ENCODE measurements at places on chromosomes 12 and 14. TPM values are rescaled to one million over a fixed set of nuclear protein-coding genes. Genes with fewer than 3 reads are reported as not detected.

The MRPS35 gene
- 96.2 TPM for total RNA-seq

The HHIPL1 gene
- 3.4 TPM for total RNA-seq

The SLC5A8 gene
- not detected for total RNA-seq

The NEUROD4 gene
- not detected for total RNA-seq

The GLIPR1L1 gene
- total RNA-seq = 12.8 TPM

The TAS2R9 gene
- total RNA-seq = not detected

The CAND1 gene
- 134 TPM for total RNA-seq

The KRT81 gene
- total RNA-seq = not detected

The TSHR gene
- total RNA-seq = not detected

The CLEC1B gene
- total RNA-seq = not detected

DNA sequence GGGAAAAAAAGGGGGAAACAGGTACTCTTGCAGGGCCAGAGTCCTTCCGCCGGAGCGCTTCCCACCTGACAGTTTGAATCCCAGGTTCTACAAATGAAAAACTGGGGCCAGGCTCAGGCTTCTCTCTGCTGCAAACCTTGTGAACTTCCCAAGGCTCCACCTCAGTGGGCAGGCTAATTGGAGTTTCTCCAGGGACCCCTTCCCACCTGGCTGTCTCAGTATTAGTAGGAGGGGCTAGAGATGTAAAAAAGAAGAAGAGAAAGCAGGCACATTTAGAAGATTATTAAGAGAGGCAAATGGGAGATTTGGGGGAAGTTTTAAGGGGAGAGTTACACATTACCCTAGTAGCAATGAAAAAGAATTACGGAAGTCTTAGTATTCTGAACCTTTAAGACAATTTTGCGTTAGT, 20.0 kb upstream of the CLEC2D start:
- peak; percentile 20 for DNase-seq

DNA sequence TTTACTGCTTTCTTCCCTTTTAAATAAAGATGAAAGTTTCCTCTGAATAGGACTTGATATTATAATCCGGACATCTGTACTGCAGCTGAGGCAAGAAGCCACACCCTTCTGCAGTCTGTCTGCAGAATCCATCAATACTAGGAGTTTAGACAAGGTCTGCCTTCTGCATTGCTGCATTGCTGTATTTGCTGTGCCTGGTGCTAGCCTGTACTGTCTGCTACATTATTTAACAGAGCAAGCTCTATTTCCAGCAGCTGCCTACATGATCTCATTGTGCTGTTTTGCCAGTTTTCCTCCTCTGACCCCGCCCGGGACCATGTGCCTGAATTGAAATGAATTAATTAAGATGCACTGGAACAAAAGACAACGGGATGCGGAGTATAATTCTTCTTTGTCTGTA, 1.7 kb downstream of the TUBA1A start:
- no peak for DNase-seq

DNA sequence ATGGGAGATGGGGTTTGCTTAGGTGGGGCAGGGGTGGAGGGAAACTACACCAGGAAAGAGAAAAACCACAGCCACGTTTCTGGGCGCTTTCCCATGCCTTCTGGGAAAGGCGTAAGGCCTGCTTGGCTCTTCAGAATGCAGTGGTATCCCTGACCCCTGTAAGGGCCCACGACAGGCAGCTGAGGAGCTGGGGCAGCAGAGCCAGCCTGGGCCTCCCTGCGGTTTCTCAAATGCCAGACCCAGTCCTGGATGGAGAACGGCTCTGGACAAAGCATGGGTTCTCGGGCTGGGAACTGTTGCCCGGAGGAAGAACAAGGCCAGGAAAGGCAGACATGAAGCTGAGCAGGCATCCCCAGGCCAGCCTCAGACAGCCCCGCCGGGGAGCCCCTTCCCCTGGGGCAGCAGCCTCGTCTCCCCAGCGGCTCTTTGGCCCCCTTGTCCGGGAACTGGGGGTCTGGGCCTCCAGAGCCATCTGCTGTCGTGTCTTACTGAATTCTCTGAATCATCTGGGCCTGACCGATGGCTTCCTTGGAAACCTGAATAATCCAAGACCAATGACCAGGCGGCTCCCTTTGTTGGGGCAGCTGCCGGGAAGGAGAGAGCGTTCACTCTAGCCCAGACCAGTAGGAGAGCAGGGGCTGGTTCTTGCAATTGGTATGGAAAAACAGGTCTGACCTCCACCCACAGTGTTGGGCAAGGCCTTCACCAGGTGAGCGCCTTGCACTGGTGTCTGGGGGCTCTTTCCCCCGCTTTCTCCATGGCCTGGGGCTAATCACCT, 64.0 kb upstream of the RIN3 start:
- no peak for DNase-seq

DNA sequence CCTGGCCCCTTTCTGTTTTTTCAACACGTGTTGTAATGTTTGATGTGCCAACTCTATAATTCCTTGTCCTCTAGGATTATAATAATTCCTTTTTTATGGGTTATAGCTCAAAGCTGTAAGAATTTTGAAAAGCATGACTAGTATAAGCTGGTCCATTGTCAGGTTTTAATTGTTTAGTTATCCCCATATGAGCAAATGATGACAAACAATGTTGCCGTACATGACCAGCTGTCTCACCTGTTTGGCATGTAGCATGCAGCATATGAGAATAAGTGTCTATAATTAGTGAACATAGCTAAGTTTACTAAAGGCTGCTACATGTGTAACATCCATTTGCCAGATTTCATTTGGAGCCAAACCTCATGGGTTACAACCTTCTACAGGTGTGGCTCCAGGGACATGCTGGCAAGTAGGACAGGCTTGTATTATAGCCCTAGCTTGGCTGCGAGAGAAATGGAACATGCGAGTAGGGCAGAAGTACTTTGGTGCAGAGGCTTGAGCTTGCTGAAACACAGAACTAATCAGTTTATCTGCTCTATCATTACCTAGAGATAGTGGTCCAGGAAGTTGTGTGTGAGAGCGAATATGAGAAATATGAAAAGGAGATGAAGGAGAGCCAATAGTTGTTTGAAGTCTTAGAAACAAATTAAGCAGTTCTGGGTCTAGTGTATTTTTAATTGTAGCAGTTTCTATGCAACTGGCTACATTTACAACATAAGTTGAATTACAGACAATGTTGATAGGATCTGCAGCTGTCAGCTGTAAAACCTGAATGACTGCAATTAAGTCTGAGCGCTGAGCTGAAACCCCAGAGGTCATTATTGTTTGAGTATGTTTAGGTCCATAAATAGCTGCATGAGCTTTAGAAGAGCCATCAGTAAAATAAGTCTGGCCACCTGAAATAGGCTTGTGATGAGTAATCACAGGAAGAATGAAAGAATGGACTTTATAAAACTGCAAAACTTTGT, 22.6 kb upstream of the MAPKAPK5 start:
- no peak for DNase-seq

DNA sequence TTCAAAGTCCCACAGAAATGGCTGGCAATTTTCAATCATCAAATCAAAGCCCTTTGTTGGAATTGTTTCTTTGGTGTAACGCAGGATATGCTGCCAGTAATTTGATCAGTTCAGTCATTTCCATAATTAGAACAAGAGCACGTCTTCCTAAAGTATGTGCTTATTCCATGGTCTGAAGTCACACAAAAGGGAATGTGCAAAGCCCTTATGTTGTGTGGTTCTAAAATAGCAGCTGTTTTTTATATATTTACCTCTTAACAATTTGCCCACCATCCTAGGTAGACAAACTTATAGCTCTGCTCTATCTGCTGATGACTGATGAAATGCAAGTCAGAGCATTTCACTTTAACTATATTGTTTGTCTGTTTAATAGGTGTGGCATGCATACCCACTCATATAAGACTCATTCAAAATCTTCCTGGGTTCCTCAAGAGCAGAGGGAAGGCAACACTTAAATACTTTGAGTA, 176.1 kb upstream of the SLC38A2 start:
- no peak for DNase-seq

DNA sequence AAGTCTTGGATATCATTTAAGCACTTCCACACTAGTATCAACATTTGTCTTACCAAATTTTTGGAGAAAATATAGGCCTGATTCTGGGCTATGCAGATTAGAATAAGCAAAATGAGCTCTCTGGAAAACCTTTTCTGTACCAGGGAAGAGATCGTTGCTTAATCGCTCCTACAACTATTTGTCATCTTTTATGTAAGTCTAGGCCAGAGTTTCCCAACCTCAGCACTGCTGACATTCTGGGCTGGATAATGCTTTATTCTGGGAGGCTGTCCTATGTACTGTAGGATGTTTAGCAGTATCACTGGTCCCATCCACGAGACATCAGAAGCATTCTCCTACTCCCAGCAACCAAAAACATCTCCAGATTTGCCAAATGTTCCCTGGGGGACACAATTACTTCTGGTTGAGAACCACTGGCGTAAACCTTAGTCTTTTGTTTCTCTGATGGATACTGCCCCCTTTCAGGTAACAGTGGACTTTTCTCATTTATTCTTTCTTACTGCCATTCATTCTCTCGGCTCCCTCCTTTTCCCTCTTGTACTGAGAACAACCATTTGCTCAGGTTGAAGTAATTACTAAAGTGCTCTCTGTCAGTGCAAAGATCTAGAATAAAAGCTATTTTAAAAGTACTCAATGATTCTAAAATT, 316.9 kb upstream of the E2F7 start:
- no peak for DNase-seq

- DNase-seq = no peak
Observed at GRCh38 chr14:63782683-63783389, 55.0 kb upstream of the SGPP1 start.

DNA sequence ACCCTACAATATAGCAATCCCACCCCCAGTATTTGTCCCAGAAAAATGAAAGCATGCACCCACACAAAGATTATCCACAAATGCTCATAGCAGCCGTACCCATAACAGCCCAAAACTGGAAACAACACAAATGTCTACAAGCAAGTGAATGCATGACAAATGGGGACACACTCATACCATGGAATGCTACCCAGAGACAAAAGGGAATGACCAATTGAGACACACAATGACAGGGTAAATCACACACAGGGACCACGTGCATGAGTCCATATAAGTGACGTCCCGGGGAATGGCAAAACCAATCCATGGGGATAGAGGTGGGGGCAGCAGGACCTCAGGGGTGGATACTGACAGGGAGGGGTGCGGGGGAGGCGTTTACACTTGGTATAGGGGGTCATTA, 33.4 kb downstream of the SCARB1 start:
- DNase-seq = no peak

GRCh38 chr12:9642606-9643265, 26.8 kb upstream of the CLEC2D start:
- no peak for DNase-seq

DNA sequence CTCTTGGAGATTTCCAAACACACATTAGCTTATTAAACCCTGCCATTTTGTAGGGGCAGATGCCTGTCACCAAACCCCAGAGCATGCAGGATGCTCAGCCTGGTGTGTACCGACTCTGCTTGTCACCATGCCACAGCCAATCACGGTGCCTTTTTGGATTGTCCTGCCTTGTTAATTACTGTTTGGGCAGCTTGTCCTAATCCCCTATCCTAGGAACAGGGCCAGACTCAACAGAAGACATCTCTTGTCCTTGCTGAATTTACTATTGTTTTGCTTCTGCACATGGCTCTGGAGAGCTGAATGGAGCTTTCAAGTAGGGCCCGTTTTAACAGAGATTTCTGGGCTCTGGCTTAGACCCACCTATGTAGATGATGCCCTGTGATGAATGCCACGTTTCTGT, 388.5 kb downstream of the AACS start:
- DNase-seq = no peak

DNA sequence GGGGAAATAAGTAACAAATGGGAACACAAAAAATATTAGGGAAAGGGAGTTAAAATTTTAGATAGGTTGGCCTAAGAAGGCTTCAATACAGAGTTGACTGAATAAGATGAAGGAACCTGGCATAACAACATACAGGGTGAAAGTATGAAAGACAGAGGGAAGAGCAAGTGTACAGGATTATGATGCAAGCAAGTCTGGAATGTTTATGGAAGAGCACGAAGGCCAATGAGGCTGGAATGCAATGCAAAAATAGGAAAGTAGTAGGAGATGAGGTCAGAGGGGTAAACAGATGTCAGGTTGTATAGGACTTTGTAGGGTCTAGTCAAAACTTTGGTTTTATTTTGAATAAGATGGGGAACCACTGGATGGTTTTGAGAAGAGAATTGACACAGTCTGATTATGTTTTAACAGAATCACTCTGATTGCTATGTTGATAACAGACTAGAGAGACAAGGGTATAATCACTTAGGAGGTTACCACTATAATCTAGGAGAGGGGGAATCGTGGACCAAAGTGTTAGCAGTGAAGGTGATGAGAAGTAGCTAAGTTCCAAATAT, 96.8 kb downstream of the OSBPL8 start:
- no peak for DNase-seq

GRCh38 chr12:65602610-65603295, 221.5 kb upstream of the HMGA2 start:
- peak; percentile 40 for DNase-seq

GRCh38 chr12:130136509-130137039, 25.7 kb upstream of the FZD10 start:
- DNase-seq = no peak

GRCh38 chr14:101954501-101954900, 9.9 kb upstream of the DYNC1H1 start:
- no peak for DNase-seq

GRCh38 chr14:52042371-52043289, 26.2 kb downstream of the NID2 start:
- DNase-seq = no peak

GRCh38 chr12:43789941-43790340, 16.2 kb downstream of the TWF1 start:
- DNase-seq = no peak

DNA sequence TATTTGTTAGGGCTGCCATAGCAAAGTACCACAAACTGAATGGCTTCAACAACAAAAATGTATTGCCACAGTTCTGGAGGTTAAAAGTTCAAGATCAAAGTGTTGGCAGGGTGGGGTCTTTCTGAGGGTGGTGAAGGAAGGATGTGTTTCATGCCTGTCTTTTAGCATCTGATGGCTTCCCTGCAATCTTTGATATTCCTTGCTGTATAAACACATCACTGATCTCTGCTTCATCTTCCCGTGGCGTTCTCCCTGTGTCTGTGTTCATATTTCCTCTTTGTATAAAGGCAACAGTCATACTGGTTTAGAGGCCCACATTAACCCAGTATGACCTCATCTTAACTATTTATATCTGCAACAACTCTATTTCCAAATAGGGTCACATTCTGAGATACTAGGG, 167.5 kb downstream of the BTG1 start:
- DNase-seq = no peak

DNA sequence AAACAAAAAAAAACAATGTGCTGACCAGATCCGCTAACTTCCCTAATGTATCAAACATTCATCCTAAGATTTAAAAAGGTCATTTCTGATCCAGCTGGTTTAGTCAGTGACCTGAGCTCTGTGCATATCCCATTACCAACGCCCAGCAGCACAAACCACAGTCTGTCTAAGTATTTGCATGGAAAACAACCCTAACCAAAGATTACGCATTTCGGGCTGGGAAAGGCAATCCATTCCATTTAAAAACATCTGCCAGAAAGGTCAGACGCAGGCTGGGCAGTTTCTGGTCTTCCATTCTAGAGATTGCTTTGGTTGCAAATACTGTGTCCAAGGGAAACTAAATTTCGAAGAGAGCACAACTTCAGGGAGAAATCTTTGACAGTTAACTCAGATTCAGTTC, 234.9 kb downstream of the FLRT2 start:
- DNase-seq = no peak

- peak; percentile 96 for DNase-seq
Observed at GRCh38 chr12:54159140-54159539, 29.6 kb downstream of the SMUG1 start.

- DNase-seq = no peak
Observed at GRCh38 chr12:58425481-58426392, 484.4 kb downstream of the ATP23 start.

Data from H7 (cell line).